Hematopoietic multipotent progenitor cell treated with erythropoietin and hydrocortisone succinate and interleukin-3 and kit ligand, for 17 days (in vitro differentiated cells): ENCODE measurements at places on chromosomes 12 and 14.

GRCh38 chr12:130704606-130705005 is 11.5 kb downstream of the RIMBP2 start:
- DNase-seq = no peak

- DNase-seq = no peak
Observed at GRCh38 chr12:130456375-130457199, 118.9 kb downstream of the PIWIL1 start.

DNA sequence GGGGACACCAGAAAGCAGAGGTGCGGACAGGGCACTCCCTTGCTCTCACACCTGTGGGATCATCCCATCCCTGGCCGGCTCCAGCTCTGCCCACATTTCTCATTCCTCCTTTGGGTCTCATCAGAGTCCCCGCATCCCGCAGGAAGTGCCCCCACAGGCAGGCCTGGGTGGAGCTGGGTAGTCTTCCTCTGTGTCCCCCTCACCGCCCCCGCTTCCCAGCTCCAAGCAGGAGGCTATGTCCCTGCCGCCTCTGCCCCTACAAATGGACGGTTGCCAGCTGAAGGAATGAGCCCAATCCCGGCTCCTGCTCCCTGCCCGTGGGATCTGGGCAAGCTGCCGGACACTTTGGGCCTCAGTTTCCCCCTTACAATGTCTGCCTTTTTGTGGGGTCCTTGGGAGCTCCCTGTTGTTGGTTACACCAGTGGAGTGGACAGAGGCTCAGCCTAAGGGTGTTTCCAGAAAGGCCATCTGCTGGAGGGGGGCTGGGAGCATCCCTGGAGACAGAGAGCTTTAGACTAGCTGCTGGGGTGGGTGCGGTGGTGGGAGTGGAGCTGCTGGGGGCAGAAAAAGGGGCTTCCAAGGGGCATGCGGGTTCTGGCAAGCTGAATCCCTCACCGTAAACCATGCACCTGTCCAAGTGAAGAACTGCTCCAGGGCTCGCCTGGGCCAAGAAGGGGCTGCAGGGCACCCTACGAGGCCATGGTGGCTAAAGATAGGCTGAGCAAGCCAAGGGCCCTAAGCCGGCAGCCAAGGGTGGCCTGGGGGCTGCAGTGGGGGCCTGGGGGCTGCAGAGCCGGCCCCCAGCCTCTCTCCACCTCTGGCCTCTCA is 7.9 kb upstream of the GPR132 start:
- DNase-seq = no peak

GRCh38 chr14:101020834-101021370 is 117.4 kb upstream of the RTL1 start:
- no peak for DNase-seq

DNA sequence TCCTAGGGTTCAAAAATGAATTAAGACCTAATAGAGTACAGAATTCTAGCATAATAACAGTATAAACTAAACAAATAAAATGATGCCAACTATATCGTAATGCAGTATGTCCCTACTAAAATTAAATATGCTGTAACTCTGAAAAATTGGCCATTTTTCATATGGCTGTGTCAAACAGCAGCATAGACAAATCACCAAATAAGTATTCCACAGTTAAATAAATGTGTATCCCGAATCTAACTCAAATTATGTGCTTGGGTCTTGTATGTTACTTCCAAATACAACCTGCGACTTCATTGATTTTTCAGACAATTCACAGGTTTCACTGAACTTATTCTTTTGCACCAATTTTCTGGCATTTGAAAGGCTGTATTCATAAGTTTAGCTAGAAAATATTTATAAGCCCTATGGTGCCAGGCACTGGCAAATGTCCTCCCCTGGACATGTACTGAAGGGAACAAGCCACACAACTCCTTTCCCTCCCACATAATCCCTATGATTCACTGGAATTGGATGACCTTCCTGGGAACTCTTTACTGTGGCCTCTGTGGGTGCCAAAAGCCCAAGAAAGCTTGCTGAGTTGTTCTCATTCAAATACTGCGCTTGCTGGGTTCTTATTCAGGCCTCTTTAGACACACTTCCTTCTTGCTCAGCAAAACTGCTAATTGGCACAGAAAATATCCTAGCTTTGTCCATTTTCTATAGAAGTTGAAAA is 108.8 kb downstream of the KITLG start:
- no peak for DNase-seq

DNA sequence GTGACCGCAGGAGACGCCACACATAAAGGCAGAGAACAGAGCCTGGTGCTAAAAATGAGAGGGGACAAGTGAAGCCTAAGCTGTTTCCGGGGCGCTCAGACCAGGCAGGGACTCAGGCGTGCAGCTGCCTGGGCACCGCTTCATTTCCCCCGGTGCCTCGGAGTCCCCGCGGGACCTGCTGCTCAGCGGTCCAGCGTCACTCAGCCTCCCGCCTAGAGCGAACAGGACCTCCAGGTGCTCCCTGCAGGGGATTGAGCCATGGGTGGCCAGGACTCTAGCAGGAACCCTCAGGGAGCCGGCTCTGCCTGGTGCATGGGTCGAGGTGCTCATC is 31.0 kb downstream of the CCDC85C start:
- DNase-seq = no peak

- no peak for DNase-seq
Observed at GRCh38 chr14:100770605-100771120, 44.0 kb downstream of the DLK1 start.

- DNase-seq = no peak
Observed at GRCh38 chr14:25394791-25395391, 344.9 kb upstream of the STXBP6 start.

GRCh38 chr12:109767991-109768900 is 54.6 kb downstream of the FAM222A start:
- no peak for DNase-seq

- no peak for DNase-seq
Observed at GRCh38 chr12:38689195-38689594, 216.2 kb downstream of the CPNE8 start.

- DNase-seq = no peak
Observed at GRCh38 chr12:115485503-115485902, 792.0 kb downstream of the MED13L start.

DNA sequence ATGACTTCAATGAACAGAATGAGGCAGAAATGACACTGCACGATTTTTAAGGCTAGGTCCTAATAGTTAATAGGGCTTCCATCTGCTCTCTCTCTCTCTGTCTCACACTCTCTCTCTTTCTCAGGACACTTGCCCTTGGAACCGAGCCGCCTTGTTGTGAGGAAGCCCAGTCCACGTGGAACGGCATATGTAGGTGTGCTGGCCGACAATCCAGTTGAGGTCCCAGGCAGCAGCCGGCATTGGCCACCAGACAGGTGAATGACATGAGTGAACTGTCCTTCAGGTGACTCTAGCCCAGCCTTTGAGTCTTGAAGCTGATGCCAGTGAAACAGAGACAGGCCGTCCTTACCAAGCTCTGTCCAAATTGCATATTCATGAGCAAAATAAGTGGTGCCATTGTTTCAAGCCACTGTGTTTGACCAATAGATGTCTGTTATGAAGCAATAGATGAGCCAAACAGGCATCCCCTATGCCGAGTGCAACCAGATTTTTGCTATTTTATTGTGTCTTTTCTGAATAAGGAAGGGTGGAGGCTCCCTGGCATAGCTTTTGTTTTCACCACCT is 217.5 kb upstream of the LHX5 start:
- DNase-seq = no peak

- DNase-seq = no peak
Observed at GRCh38 chr14:68215629-68216028, 396.1 kb downstream of the RAD51B start.

GRCh38 chr12:47286676-47287075 is 206.9 kb upstream of the AMIGO2 start:
- no peak for DNase-seq

DNA sequence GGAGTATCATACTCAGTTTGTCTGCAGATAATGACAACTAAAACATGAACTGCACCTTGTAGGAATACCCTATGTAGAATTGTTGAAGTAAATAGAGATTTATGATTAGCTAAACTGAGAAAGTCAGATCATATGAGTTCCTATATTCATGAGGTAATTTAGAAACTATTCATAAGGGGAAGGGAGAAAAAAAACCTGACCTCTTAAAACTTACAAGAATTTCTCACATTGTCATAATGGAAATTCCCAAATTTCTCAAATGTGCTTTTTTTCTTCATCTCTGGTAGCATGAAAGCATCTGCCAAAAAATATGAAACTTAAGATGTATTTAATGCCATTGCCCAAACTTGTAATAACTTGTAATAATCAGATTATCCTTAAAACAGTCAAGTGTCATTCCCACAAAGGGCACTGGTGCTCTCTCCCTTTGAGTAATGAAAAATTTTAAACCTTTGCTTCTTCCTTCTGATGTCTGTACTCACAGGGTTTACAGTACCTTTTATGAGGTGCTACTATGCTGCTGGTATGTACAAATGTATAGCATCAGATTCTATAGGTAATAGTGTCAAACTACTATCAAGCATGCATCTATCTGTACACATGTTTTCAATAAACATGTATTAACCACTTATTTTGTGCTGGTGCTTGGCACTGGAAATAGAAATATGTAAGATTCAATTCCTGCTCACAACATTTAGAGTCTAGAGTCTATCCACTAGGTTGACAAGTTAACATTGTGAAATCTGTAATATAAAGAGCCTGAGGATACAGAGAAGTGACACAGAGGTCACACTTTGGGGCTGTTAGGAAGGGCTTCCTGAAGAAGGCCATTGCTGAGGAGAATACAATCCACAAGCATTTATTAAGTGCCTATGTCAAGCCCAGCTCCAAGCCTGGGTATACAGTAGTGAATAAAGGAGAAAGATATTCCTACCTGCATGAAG is 17.4 kb upstream of the DRAM1 start:
- DNase-seq = no peak

GRCh38 chr12:111556676-111557075 is 42.4 kb downstream of the ATXN2 start:
- no peak for DNase-seq

DNA sequence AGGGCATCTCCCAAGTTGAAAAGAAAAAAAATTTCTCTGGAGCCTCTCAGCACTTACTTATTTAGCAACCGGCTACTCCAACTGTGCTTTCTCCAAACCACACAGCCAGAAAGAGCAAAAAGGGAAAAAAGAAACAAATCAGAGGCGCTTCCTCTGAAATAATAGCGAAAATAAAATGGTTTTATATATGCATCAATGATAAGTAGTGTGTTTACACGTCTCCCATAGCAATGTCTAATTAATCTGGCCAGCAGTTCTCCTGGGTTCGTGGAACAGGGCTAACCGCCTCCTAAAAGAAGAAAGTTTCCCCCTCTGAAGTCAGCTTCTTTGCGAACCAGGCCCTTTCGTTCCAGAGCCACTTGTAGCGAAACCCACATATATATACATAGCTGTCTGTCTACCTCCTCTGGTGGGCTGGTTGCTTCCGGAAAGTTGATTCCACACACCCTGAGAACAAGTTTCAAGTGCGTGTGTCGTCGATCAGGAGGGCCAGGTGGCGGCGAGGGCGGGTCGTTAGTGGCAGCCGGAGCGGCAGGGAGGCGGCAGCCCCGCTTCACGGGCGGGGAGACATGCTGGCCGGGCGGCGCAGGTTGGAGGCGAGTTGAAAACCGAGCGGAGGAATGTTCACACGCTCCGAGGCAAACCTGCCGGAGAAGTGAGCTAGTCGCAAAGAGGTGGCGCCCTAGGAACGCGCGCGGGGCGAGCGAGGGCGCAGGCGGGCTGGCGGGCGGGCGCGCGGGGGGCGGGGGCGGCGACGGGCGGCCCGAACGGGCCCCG is 2.7 kb downstream of the PTHLH start:
- no peak for DNase-seq
